Heart right ventricle (tissue), 16 donors: ENCODE measurements at places on chromosomes 12 and 14.

GRCh38 chr12:112163471-112163991 lies 38.2 kb downstream of the TRAFD1 start:
- no peak for DNase-seq
- no peak overlapping the region for H3K4me3 ChIP-seq
- H3K4me1 ChIP-seq: peaks cover 6% of the 10 kb centered on the region
- H3K27ac ChIP-seq: no peak overlapping the region

DNA sequence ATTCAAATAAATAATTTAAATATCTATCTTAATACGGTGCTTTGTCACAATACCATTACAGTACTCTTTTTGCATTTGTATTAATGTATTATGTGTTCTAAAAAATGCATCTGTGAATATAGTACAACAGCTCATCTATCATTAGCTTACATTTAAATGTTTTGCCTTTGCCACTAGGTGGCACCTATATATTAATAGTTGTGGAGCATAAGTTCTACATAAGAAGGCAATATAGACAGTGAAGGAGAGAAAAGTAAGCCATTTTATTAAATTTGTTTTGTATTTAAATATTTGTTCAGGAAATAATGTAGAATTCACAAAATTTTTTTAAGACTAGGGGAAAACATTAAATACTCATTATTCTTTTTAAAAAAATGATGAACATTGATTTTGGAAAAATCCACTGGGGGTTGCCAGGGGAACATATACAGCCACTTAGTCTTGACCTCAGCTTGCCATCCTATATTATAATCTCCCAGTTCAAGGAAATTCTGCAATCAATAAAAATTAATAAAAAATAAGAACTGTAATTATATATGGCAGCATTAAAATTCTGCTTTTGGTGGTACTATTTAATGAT lies 9.8 kb downstream of the CCER1 start:
- no peak overlapping the region for H3K4me3 ChIP-seq
- H3K27ac ChIP-seq: no peak overlapping the region
- DNase-seq: no peak

- H3K36me3 ChIP-seq: no peaks in the 10 kb centered on the region
- H3K27me3 ChIP-seq: peaks cover 58% of the 10 kb centered on the region
- no peaks in the 10 kb centered on the region for H3K4me1 ChIP-seq
- no peak overlapping the region for H3K27ac ChIP-seq
- no peak overlapping the region for H3K4me3 ChIP-seq
Measured at GRCh38 chr12:131461096-131461495, 249.8 kb upstream of the SFSWAP start.

DNA sequence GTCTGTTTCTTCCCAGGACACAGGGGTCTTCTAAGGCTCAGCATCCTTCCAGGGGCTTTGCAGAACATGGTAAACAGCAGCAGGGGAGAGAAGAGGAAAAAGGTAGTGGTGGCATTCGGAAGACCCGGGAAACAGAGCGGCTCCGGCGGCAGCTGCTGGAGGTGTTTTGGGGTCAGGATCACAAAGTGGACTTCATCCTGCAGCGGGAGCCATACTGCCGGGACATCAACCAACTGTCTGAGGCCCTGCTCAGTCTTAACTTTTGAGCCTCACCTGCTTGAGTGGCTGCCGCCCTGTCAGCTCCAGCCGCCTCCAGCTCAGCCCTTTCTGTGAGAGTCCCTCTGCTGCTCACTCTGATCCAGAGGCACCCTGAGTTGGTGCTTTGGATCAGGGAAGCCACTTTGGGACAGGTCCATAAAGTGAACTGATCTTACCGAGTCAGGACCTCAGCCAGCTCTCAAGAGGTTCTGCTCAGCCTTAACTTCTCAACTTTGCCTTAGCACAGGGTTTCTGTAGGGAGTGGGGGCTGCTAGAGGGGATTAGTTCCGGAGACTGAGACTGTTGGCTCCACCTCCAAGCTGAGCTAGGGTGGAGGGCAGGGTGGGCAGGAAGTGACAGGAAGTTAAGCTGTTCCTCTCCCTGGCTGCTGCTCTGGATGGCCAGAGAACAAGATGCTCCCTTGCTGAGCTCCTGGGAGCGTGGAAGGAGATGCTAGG lies 5.4 kb downstream of the SDR39U1 start:
- H3K36me3 ChIP-seq: peaks cover 92% of the 10 kb centered on the region
- no peak for DNase-seq
- H3K27me3 ChIP-seq: no peaks in the 10 kb centered on the region
- peaks cover 78% of the 10 kb centered on the region for H3K4me1 ChIP-seq

GRCh38 chr12:25694072-25694471 lies 141.0 kb upstream of the LMNTD1 start:
- H3K36me3 ChIP-seq: no peaks in the 10 kb centered on the region
- peaks cover 4% of the 10 kb centered on the region for H3K4me1 ChIP-seq
- no peaks in the 10 kb centered on the region for H3K27me3 ChIP-seq

DNA sequence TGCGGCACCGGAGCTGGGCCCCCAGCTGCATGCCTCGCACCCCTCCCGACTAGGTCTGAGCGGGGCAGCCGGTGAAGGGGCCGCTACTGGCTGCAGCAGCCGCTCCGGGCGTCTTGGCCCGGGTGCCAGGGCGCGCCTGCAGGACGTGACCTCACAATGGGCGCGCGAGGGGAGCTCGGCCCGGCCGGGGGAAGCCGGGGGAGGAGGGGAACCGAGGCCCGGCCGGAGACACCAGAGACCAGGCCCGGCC lies 353 bp downstream of the BAG5 start:
- peak; percentile 57 for DNase-seq
- peak overlapping the region; percentile 100 for H3K4me3 ChIP-seq
- H3K27ac ChIP-seq: peak overlapping the region; percentile 97

GRCh38 chr14:50978529-50978871 lies 34.2 kb upstream of the PYGL start:
- no peaks in the 10 kb centered on the region for H3K36me3 ChIP-seq
- H3K4me3 ChIP-seq: no peak overlapping the region
- H3K27me3 ChIP-seq: no peaks in the 10 kb centered on the region
- no peaks in the 10 kb centered on the region for H3K4me1 ChIP-seq
- DNase-seq: no peak
- H3K27ac ChIP-seq: no peak overlapping the region

GRCh38 chr12:94027561-94027960 lies 120.8 kb upstream of the PLXNC1 start:
- H3K4me1 ChIP-seq: no peaks in the 10 kb centered on the region
- H3K36me3 ChIP-seq: no peaks in the 10 kb centered on the region
- no peak overlapping the region for H3K4me3 ChIP-seq
- DNase-seq: no peak

DNA sequence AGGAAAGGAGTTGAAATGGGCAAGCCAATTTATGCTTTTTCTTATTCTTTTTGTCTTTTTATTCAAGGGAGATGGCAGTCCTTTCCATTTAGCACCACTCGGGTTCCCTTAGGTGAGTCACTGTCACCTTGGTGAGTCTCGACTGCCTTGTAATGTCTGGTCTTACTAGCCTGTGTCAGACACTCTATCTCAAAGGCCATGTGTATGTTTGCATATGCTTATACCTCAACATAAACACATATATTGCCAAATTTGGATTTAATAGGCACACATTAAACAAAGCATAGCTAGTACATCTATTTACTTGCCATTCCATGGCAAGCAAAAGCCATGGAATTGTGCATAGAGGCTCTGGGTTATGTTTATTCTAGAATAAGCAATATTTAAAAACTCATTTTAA lies 624.9 kb upstream of the FOXG1 start:
- no peak for DNase-seq
- no peak overlapping the region for H3K27ac ChIP-seq
- H3K4me3 ChIP-seq: no peak overlapping the region
- no peaks in the 10 kb centered on the region for H3K27me3 ChIP-seq
- no peaks in the 10 kb centered on the region for H3K4me1 ChIP-seq

DNA sequence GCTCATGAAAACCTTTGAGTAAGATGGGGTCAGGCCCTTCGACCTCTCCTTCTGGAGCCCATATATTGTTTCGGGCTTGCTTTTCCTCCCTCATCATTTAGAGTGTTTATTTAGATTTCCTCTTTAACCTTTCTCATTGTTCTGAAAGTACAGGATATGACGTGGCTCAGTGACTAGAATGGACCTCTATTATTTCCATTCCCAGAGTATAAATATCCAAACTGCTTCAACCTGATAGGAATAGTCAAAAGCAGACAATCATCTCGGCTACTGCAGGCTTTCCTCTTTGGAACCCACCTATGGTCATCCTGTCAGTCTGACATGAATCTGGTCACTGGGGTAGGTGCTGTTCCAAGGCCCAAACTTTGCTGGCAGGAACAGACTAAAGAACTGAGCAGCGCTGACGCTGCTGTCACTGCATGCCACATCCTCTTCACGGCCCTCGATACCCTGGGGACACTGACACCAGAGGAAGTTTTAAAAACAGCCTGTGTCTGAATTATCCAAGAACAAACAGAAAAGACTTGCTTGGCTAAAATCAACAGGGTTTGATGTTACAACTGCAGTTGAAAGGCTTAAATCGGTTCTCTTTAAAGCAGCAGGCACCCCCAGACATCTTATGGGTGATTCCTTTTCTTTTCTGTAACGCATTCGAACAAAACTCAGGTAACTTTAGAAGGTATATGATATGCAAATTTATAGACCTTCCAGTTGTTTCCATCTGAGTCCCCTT lies 5.0 kb upstream of the DDX47 start:
- no peaks in the 10 kb centered on the region for H3K36me3 ChIP-seq
- H3K4me1 ChIP-seq: peaks cover 55% of the 10 kb centered on the region
- peak overlapping the region; percentile 18 for H3K4me3 ChIP-seq

DNA sequence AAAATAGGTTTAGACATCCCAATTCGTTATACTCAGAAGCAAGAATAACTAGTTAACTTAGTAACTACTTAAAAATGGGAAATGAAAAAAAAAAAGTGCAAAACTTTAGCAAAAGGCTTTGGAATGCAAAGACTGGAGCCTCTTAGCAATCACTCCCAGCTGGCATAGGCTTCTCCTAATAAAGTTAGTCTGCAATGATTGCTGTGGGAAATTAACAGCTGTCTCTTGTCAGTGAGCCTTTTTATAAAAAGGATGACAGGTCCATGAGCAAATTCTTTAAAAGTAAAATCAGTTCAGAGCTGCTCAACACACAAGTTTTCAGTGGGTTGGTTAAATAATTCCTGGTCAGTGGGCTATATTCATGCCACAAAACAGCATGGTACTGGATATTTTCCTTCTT lies 7.4 kb upstream of the SYCP3 start:
- H3K27ac ChIP-seq: no peak overlapping the region
- no peaks in the 10 kb centered on the region for H3K36me3 ChIP-seq
- no peaks in the 10 kb centered on the region for H3K27me3 ChIP-seq
- no peak for DNase-seq
- no peaks in the 10 kb centered on the region for H3K4me1 ChIP-seq

- H3K27ac ChIP-seq: no peak overlapping the region
- H3K4me1 ChIP-seq: no peaks in the 10 kb centered on the region
- H3K27me3 ChIP-seq: no peaks in the 10 kb centered on the region
- no peaks in the 10 kb centered on the region for H3K36me3 ChIP-seq
- no peak overlapping the region for H3K4me3 ChIP-seq
- DNase-seq: peak; percentile 38
Measured at GRCh38 chr12:30862486-30862885, 64.1 kb upstream of the TSPAN11 start.

DNA sequence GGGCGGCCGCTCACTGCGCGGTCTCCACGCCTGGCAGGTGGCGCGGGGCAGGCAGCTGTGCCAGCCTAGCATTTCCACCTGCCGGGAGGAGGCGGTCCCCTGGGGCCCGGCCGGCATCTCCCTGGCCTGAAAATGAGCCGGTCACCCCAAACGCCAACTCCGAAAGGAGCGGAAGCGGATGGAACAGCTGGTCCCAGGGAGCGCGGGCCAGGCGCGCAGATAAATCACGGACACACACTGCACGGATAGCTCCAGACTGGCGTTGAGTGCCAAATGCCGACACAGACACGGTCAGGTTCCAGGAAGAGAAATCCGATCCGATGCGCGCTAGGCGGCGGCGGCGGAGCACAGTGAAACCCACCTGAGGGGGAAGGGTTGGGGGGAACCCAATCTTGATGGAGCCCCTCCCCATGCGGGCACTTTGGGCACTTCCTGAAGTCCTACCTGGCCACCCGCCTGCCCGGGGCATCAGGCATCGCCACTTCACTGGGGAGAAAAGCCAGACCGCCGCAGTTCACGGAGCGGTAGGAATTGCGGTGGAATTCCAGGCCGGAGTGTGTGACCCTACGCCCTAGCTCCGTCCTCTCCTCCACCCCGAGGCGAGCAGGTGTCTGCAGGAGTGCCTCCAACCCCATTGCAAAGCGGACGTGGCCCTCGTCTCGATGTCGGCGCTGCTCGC lies 624 bp upstream of the PLEKHD1 start:
- peak overlapping the region; percentile 12 for H3K4me3 ChIP-seq
- H3K4me1 ChIP-seq: peaks cover 18% of the 10 kb centered on the region
- H3K27ac ChIP-seq: no peak overlapping the region
- DNase-seq: no peak
- no peaks in the 10 kb centered on the region for H3K36me3 ChIP-seq

- H3K4me3 ChIP-seq: no peak overlapping the region
- no peak overlapping the region for H3K27ac ChIP-seq
- no peaks in the 10 kb centered on the region for H3K27me3 ChIP-seq
- no peak for DNase-seq
- H3K4me1 ChIP-seq: peaks cover 14% of the 10 kb centered on the region
Measured at GRCh38 chr12:124632519-124632984, 65.1 kb upstream of the NCOR2 start.

- H3K4me1 ChIP-seq: peaks cover 53% of the 10 kb centered on the region
- DNase-seq: no peak
- H3K4me3 ChIP-seq: peak overlapping the region; percentile 35
- H3K27ac ChIP-seq: no peak overlapping the region
- H3K27me3 ChIP-seq: peaks cover 88% of the 10 kb centered on the region
Measured at GRCh38 chr14:99271221-99271941, 616 bp downstream of the BCL11B start.

- no peaks in the 10 kb centered on the region for H3K4me1 ChIP-seq
- no peak overlapping the region for H3K27ac ChIP-seq
- no peak for DNase-seq
- no peak overlapping the region for H3K4me3 ChIP-seq
- no peaks in the 10 kb centered on the region for H3K36me3 ChIP-seq
Measured at GRCh38 chr12:78331181-78331580, 500.5 kb downstream of the NAV3 start.

DNA sequence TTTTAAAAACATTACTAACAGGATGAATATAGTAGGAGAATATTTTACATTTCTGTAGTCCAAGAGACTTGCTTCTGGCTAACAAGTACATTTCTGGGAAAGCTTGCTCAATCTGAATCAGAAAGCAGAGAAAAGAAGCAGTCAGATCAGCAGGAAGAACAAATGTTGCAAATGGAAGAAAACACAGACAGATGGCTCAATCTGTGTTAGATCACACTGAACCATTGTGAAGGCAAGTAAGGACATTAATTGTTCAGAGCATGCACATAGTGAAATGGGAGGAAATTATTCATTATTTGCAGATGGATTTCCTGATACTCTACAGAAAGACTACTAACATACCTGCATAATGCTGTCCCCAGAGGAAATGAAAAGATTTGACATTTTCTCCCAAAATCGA lies 65.2 kb upstream of the CNOT2 start:
- no peak overlapping the region for H3K4me3 ChIP-seq
- no peaks in the 10 kb centered on the region for H3K27me3 ChIP-seq
- H3K36me3 ChIP-seq: no peaks in the 10 kb centered on the region
- H3K4me1 ChIP-seq: no peaks in the 10 kb centered on the region
- no peak for DNase-seq
